Stimulated activated CD8-positive, alpha-beta memory T cell treated with anti-CD3 and anti-CD28 coated beads, Interleukin-4, amount 100 ng/mL, for 1 hour (primary cell): ENCODE measurements at places on chromosomes 5 and 9.

DNA sequence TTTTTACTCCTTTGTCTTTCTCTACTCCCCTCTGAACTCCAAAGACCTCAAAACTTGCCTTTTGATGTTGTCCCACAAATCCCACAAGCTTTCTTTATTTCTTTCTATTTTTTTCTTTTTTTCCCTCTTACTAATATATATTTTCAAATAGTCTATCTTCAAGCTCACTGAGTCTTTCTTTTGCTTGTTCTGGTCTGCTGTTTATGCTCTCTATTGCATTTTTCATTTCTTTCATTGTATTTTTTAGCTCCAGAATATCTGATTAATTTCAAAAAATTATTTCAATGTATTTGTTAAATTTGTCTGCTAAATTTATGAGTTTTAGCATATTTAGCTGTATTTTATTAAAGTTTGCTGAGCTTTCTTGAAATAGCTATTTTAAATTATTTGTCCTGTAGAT, 223.3 kb upstream of the IRX1 start:
- DNase-seq = no peak

GRCh38 chr5:25099538-25099937, 454.8 kb upstream of the CDH10 start:
- no peak for DNase-seq

GRCh38 chr9:8769153-8769552, 969.6 kb upstream of the DMAC1 start:
- no peak for DNase-seq

GRCh38 chr5:179328291-179328690, 17.0 kb downstream of the ADAMTS2 start:
- no peak for DNase-seq

GRCh38 chr9:97419309-97419867, 7.5 kb downstream of the TDRD7 start:
- no peak for DNase-seq

GRCh38 chr9:115786321-115786720, 367.3 kb upstream of the PAPPA start:
- no peak for DNase-seq

DNA sequence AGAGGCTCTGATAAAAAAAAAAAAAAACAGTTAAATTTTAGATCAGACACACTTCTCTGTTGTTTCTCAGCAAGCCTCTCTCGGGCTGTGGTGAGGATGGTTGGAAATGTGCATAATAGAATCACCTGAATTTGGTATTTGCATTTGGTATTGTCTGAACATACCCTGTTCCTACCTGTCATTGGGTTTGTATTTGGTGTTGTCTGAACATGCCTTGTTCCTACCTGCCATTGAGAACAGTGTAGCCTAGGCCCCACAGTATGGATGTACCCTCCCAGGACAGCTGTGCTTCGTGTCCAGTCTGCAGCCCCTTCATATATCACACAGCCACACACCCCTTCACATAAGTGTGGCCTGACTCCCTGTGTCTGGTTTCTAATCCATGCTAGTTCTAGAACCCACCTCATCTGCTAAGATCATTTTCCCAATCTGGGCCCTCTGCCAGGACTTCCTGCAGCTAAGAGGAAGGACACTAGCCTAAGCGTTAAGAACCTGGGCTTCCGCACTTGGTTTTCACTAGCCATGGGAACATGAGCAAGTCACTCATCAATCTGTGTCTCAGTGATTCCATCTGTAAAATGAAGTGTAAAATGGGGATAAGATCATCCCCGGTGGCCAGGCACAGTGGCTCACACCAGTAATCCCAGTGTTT, 49.2 kb downstream of the ITGA2 start:
- no peak for DNase-seq
